Cerebellar nuclear complex (tissue), 1 donor: ENCODE measurements at places on chromosomes 1 and 21.

DNA sequence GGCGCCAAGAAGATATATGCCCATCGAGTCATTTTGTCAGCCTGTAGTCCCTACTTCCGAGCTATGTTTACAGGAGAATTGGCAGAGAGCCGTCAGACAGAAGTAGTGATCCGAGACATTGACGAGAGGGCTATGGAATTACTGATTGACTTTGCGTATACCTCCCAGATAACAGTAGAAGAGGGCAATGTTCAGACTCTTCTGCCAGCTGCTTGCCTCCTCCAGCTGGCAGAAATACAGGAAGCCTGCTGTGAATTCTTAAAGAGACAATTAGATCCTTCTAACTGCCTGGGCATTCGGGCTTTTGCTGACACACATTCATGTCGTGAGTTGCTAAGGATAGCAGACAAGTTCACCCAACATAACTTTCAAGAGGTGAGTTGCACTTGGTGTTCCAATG, 19.1 kb downstream of the KLHL20 start:
- DNase-seq = no peak

GRCh38 chr1:22296701-22297591, 154.0 kb upstream of the WNT4 start:
- no peak for DNase-seq

GRCh38 chr1:210371916-210372315, 43.2 kb downstream of the HHAT start:
- no peak for DNase-seq

DNA sequence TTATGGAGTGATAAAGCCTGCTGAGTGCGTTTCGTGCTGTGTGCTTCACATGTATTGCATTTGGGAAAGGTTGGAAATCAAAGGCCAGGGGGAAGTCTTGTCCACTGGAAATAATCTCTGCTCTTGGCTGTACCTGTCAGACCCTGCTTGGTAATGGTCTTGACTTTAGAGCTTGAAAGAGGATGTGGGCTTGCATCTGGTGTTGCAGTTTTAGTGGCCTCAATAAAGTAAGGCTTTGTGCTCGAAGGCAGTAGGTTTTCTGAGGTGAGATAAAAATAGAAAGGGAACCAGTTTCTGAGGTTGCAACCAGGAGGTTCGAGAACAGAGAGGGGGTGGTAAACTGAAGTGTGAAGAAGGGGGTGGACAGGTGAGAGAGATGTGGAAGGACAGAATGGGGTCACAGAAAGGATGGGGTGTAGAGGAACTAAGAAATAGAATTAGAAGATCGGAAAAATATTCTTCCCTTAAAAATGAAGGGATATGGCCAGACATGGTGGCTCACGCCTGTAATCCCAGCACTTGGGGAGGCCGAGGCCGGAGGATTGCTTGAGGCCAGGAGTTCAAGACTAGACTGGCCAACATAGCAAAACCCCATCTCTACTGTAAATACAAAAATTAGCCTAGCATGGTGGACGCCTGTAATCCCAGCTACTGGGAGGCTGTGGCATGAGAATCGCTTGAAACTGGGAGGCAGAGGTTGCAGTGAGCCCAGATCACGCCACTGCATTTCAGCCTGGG, 1.5 kb downstream of the S100PBP start:
- DNase-seq = no peak

- DNase-seq = no peak
Observed at GRCh38 chr1:213122514-213122929, 71.5 kb downstream of the RPS6KC1 start.

GRCh38 chr1:182872881-182873280, 33.7 kb downstream of the DHX9 start:
- DNase-seq = no peak

- DNase-seq = no peak
Observed at GRCh38 chr1:205714190-205714905, 34.0 kb upstream of the SLC45A3 start.

DNA sequence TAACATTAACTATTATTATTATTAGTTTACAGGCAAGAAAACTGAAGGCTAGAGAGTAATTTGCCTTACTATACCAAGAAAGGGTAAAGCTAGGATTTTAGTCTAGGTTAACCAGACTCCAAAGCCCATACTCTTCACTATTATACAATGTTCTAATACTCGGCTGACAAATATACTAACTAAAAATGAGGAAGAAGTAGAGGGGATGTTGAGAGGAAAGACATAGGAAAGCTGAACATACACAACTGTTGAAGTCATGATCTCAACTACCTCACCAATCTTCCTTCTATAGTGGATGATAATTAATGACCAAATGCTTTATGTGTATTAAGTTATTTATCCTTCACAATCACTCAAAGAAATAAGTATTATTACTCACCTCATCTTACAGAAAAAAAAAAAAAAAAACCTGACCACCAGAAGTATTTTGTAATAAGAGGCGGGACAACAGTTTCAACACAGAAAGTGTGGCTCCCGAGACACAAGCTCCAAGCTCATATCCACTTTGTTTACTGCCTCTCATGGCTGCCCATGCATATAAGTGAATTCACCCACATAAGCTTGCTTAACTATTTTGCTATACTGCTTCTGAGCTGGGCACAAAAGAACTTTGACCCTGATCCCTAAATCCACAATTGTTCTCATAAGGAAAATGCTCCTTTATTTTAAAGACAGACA, 78.0 kb downstream of the USP1 start:
- DNase-seq = no peak

DNA sequence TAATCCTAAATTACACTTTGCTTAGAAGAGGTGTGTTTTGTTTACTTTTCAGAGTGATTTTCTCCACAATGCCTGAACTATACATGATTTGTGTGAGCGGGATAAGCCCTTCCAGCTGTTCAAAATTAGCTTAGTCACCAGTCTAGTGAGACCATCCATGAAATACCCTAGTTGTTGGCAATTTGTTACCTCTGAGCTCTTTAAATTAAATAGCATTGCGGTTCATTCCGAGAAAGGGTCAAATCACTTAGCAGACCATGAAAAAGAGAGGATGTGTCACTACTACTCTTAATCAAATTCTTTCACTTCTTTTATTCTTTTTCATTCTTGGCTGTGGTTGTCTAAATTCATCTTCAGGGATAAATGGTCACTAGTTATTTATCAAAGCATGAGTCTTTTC, 11.9 kb upstream of the VAV3 start:
- DNase-seq = no peak

DNA sequence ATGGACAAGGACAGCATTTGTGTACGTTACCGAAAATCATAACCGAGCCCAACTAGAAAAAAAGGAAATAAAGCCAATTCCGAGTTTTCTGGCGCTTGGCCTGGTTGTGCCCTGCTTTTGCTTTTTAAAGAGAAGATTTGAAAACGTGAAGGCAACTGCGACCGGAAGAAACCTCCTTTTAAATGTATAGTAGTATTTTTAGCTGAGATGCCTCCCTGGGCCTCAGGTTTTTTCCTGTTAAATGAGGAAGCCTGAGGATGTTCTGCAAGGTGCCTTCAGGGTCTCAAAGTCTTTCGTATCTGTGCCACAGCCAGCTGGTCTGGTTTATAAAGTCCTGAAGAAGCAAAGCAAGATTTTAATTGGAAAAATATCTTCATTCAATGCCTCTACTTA, 371 bp upstream of the ODF2L start:
- no peak for DNase-seq

DNA sequence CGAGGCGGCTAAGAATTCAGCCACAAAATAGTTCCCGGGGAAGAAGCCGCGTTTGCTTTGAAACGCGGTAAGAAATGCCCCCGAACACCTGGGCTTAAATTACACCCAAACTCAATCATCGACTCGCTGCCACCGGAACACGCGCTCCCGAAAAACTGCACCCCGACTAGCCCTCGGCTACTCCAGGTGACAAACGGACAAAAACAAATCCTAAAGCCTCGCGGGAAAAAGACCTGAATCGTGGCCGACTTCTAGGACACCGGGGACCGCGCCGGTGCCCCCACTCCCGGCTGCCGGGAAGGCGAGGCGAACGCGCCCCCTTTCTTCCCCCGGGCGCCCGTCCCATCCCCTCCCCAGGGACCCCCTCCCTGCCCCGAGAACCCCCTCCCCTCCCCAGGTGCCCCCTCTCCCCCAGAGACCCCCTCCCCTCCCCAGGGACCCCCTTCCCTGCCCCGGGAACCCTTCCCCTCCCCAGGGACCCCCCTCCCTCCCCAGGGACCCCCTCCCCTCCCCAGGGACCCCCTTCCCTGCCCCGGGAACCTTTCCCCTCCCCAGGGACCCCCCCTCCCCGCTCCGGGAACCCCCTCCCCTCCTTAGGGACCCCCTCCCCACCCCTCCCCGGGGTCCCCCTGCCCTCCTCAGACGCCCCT, 628 bp downstream of the C1orf159 start:
- no peak for DNase-seq

- no peak for DNase-seq
Observed at GRCh38 chr1:97013136-97013535, 291.6 kb downstream of the PTBP2 start.

DNA sequence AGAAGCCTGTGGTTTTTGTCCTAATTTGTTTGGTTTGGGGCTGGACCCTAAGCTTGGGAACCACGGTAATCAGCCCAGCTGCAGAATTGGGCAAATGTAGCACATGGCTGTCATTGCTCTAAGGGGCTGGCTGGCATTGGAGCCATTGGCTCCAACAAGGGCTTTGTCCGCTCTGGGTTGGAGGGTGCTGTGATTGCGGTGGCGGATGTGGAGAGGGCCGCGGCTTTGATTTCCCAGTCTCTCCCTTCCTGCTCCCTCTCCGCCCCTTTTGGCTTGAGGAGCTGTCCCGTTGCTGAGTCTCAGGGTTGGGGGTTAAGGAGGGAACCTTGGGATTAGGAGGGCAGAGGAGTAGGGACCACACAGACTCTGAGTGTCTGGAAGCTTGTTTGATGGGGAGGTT, 91.7 kb upstream of the CD34 start:
- no peak for DNase-seq

DNA sequence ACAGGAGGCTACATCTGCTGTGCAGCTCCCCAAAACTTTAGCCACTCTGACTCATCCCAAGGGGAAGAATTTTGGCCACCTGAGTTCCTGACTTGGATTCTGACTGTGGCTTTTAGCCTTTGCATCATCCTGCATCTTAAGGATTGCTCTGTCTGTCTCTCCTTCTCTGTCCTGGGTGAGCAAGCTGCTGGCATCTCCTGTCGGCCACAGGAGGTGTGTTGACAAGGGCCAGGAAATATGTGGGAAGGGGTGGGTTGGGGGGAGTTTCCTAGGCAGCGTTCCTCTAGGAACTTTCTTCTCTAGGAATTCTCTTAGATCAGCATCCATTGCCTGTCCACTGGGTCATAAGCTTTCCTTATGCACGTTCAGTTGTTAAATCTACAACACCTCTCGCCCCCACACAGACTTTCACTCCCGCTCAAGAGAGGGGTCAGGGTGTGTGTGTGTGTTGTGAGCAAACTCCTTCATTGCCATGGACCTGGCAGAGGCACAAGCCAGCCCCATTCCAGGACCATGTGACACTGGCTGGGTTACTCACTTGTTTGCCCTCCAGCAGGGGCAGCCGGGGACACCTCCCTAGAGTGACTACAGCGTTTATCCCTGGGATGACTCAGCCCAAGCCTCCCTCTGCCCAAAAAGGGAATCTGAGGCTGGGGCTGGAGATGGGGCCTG, 145.0 kb upstream of the DUSP10 start:
- DNase-seq = no peak

GRCh38 chr1:91777630-91778300, 108.2 kb downstream of the TGFBR3 start:
- no peak for DNase-seq

DNA sequence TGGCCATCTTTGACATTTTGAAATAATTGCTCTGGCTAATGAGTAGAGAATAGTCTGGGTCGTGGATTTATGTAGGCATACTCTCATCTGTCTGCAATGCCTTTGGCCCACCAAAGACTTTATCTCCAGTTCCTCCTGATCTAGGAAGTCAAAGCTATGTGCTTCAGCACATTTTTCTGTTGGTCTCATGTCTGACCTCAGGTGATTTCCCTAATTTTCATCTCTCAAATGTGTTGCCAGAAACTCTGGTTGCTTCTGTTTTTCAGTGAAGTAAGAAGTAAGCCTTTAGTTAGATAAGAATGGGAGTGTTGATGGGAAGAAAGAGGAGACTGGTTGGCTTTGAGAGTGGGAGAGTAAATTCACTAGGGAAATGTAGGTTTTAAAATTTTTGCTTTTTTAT, 66.4 kb downstream of the GPR88 start:
- DNase-seq = no peak

GRCh38 chr1:36156329-36157114, 562 bp downstream of the MAP7D1 start:
- no peak for DNase-seq

- DNase-seq = no peak
Observed at GRCh38 chr1:204479387-204480136, 15.0 kb downstream of the PIK3C2B start.

DNA sequence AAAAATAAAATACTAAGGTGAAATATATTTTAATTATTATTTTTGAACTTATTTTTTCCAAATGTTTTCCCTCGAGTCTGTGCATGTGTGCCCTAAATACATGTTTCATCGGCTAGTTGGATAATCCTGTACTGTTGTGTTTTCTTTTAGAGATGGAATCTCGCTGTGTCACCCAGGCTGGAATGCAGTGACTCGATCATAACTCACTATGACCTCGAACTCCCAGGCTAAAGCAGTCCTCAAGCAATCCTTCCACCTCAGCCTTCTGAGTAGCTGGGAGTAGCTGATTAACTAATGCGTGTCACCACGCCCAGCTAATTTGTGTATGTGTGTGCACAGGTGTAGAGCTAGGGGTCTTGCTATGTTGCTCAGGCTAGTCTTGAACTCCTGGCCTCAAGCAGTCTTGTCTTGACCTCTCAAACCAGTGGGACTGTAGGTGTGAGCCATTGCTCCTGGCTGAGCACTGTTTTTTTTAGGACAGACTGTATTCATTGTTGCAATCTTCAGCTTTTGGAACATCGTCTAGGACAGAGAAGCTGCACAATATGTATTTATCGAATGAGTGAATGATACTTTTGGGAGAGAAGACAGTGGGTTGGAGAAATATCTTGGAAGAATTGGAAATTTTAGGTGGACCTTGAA, 4.8 kb upstream of the TMCO1 start:
- no peak for DNase-seq

DNA sequence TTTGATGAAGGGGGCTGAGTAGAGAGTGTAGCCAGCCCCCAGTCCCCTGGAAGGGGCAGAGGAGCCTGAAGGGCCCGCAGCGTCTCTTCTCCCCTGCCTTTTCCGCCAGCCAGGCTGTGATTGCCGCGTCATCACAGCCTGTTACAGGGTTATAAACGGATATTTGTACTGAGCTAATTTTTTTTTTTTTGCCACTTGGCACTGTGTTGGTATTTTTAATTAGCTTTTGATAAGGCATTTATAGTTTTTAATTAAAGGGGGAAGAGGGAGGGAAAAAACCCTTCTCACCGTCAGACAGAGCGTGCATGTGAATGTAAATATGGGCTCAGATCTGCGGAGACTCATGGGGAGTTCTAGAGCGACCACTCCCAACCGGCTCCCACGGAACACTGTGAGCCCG, 97.7 kb upstream of the ACTL8 start:
- no peak for DNase-seq

GRCh38 chr1:118993700-118994026, 5.5 kb upstream of the TBX15 start:
- DNase-seq = no peak
